CD4-positive, alpha-beta memory T cell (primary cell): ENCODE measurements at places on chromosomes 3 and 15.

- DNase-seq = no peak
Observed at GRCh38 chr3:39133822-39134221, 19.6 kb downstream of the CSRNP1 start.

GRCh38 chr3:48194446-48195071, 6.3 kb upstream of the CDC25A start:
- DNase-seq = peak; percentile 9

DNA sequence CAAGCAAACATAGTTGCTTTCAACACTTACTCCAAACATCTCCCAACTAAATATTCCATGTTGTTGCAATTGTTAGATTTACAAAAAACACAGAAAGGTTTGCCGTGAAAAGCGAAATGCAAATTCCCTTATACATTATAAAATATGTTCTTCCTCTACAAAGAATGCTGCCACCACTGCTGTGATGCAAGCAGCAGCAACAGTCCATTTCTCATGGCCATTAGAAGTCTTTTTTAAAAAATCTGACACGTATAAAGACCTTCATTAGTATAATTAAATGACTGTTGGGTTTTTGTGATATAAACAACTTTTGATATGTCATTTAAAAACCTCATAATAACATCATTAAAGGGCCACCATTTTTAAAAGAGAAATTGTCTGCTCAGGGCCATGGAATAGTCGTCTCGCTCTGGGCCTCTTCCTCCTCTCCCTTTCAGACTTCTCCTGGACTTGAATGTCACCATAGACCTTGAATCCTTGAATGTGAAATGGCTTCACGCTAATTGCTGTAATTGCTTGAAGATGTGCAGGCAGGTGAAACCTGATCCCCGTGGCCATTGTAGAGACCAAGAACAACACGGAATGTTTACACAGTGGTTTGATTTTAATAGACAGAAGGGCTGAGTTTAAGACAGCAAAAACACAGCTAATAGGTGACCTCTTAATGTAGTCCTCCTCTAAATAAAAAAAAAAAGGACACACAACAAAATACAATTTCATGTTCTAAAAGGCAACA, 450.4 kb downstream of the FOXP1 start:
- no peak for DNase-seq

GRCh38 chr3:149790698-149791097, 1.7 kb downstream of the ANKUB1 start:
- DNase-seq = no peak

DNA sequence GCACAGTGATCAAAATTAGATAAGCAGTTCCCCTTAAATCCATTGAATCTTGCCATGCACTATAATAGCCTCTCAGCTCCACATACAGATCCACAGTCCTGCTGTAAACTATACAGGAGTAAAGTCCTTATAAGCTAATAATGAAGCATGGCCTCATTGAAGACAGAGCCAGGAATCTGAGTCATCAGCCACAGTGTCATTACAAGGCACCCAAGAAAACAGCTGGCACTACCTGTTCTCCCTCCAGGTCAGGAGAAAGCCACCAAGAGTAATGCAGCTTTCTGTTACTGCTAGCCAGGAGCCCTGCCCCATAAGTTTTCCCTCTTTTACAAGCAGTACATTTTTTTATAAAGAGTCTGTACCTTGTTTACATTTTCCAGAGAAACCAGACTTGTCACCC, 27.3 kb downstream of the WDR49 start:
- DNase-seq = no peak
